ENCODE measurements at places on chromosomes 12 and 14.

DNA sequence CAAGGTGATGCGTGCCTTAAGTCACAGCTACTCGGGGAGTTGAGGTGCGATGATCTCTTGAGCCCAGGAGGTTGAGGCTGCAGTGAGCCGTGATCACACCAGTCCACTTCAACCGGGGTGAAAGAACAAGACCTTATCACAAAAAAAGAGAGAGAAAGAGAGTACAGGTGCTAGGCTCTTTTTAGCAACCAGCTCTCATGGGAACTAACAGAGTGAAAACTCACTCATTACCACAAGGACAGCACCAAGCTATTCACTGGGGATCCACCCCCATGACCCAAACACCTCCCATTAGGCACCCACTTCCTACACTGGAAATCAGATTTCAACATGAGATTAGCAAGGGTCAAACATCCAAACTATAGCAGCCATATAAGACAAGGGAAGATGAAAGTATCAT, 164.2 kb downstream of the NDUFA12 start:
- DNase-seq: no peak

DNA sequence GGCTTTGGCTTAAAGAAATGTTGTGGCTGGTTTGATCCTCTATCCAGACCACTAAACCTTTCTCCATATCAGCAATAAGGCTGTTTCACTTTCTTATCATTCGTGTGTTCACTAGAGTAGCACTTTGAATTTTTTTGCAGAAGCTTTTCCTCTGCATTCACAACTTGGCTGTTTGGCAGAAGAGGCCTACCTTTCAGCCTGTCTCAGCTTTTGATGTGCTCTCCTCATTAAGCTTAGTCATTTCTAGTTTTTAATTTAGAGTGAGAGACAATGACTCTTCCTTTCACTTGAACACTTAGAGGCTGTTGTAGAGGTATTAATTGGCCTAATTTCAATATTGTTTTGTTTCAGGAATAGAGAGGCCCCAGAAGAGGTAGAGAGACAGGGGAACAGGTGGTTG, 13.8 kb downstream of the KCNMB4 start:
- no peak for DNase-seq

DNA sequence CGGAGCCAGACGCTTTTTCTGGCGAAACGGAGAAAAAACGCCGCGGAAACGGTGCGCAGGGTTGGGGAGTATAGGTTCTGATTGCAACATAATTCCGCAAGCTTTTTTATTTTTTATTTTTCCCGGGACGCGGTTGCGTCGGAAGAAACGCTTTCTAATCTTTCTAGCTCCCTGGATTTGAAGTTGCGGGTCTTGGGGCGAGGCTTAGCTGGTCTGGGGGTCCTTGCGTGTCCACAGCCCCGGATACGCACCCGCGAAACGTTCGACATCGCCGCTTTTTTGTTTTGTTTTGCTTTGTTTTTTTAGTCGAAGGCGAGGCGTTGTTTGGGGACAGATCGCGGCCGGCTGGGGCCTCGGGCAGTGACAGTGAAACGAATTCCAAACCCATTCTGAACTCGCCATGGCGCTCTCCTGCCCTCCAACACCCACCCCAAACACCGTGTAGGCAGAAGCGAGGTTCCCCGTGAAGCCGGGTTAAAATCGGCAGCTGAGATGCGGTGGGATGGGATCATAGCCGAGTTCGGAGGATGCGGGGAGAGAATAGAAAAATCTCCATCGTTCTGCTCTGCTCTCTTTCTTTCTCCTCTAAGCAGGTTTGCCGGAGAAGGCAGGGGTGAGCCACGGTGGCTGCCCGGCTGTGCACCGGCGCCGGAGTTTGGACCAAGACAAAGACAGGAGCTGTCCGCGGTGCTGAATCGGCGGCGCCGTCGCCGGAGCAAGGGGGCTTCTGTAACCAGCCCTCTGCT, 8.1 kb upstream of the LHX5 start:
- no peak for DNase-seq

- no peak for DNase-seq
Measured at GRCh38 chr12:79296871-79297270, 393.9 kb downstream of the PAWR start.

- no peak for DNase-seq
Measured at GRCh38 chr12:46492471-46493085, 120.0 kb upstream of the SLC38A2 start.

- DNase-seq: no peak
Measured at GRCh38 chr14:61130512-61131260, 149.6 kb downstream of the SLC38A6 start.

GRCh38 chr14:61258985-61259384, 22.2 kb downstream of the TMEM30B start:
- no peak for DNase-seq

- no peak for DNase-seq
Measured at GRCh38 chr12:41466802-41467201, 278.7 kb downstream of the PDZRN4 start.
